ENCODE measurements at places on chromosomes 6 and 20. TPM values are rescaled to one million over a fixed set of nuclear protein-coding genes. Genes with fewer than 3 reads are reported as not detected.

KPNA5 gene
- 2.7 TPM for total RNA-seq

UST gene
- 0.87 TPM for total RNA-seq

HLA-DOB gene
- total RNA-seq: 3.0 TPM

SLC26A8 gene
- total RNA-seq: not detected

ZC2HC1B gene
- 0.33 TPM for total RNA-seq

CDSN gene
- total RNA-seq: 69.1 TPM

RIPPLY2 gene
- not detected for total RNA-seq

RNF39 gene
- total RNA-seq: 0.65 TPM

MCHR2 gene
- total RNA-seq: not detected

SLC35D3 gene
- total RNA-seq: not detected

CGA gene
- not detected for total RNA-seq

IYD gene
- total RNA-seq: not detected

TOX2 gene
- not detected for total RNA-seq

EYA4 gene
- total RNA-seq: 0.79 TPM

CTCFL gene
- under 0.01 TPM for total RNA-seq

BHLHE23 gene
- not detected for total RNA-seq

RFX6 gene
- not detected for total RNA-seq

ADIG gene
- not detected for total RNA-seq

IP6K3 gene
- total RNA-seq: 2.4 TPM

MYBL2 gene
- 45.0 TPM for total RNA-seq

ALDH8A1 gene
- 0.11 TPM for total RNA-seq

SAMD3 gene
- not detected for total RNA-seq

ACTL10 gene
- total RNA-seq: 6.0 TPM

EDN3 gene
- 2.9 TPM for total RNA-seq

EPHA7 gene
- total RNA-seq: under 0.01 TPM

MUC21 gene
- total RNA-seq: not detected

KIZ gene
- total RNA-seq: 24.7 TPM

BPIFB2 gene
- total RNA-seq: not detected

FKBP1C gene
- 2.0 TPM for total RNA-seq

ZNF165 gene
- total RNA-seq: 1.6 TPM

ECI2 gene
- total RNA-seq: 60.5 TPM

EYA2 gene
- not detected for total RNA-seq

ZHX3 gene
- total RNA-seq: 19.6 TPM

ID4 gene
- 16.1 TPM for total RNA-seq

ANKRD6 gene
- 3.1 TPM for total RNA-seq

PLG gene
- total RNA-seq: not detected

STK4 gene
- 13.7 TPM for total RNA-seq

HLA-DQB1 gene
- total RNA-seq: not detected

PHF10 gene
- total RNA-seq: 15.8 TPM

TRAPPC3L gene
- not detected for total RNA-seq

MDFI gene
- total RNA-seq: 402 TPM

FOXA2 gene
- not detected for total RNA-seq

HSPA1A gene
- total RNA-seq: 65.7 TPM

TBXT gene
- total RNA-seq: not detected

LY6G6F gene
- total RNA-seq: not detected

PIGU gene
- 6.7 TPM for total RNA-seq

CPXM1 gene
- under 0.01 TPM for total RNA-seq

F13A1 gene
- total RNA-seq: not detected

BANF2 gene
- total RNA-seq: not detected

SIRPD gene
- total RNA-seq: not detected

TGM3 gene
- total RNA-seq: not detected

FERMT1 gene
- total RNA-seq: 41.8 TPM

FOXS1 gene
- not detected for total RNA-seq

TMEM170B gene
- 0.22 TPM for total RNA-seq

GGTLC1 gene
- total RNA-seq: not detected

THBS2 gene
- total RNA-seq: 1.3 TPM

HBS1L gene
- total RNA-seq: 64.4 TPM

PTK6 gene
- total RNA-seq: 0.22 TPM

C20orf202 gene
- total RNA-seq: under 0.01 TPM

All from placental epithelial cell (primary cell).